ENCODE measurements at places on chromosomes 7 and 10.

- no peak for DNase-seq
These were observed 44.5 kb downstream of the TECTB start for GRCh38 chr10:112327678-112328077.

DNA sequence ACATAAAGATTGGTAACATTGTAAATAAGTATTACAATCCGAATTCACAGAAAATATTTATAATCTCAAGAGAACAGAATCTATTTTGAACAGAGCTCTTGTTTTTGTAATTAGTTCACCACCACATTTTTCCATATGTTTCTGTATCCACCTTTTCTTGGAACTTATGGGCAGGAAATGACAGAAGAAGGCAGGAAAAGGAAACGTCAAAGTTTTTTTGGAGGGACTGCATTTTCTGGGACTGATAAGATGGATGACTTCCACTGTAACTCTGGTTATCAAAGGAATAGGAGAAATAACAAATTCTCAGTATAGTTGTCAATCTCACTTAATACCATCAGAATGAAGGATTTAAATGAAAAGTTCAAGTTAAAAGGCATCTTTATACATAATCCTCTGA, 75.1 kb upstream of the SMNDC1 start:
- DNase-seq = no peak

- DNase-seq = no peak
These were observed 2.6 kb downstream of the GOLGA7B start for GRCh38 chr10:97852277-97852676.

GRCh38 chr7:102913826-102914225, 1.0 kb downstream of the LRRC17 start:
- no peak for DNase-seq

DNA sequence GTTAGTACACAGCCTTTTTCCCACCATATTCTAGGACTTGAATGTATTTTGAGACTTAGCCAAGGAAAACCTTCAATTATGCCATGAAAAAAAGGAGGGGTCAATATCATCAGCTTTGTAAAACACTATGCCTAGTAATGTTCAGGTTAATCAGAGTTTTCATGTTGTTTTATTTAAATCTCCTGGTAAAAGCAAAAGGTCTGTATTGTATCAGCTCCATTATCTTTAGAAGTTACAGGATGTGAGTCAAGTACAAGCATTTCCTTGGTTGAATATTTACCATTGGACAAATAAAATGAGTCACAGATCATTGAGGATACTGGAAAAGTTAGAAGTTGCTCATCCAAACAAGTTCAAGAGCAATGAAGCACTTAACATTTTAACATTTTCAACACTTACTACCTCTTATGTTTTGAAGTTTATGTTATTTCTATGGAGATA, 89.9 kb upstream of the CAPZA2 start:
- DNase-seq = no peak

GRCh38 chr10:25966844-25967243, 32.8 kb downstream of the MYO3A start:
- no peak for DNase-seq

DNA sequence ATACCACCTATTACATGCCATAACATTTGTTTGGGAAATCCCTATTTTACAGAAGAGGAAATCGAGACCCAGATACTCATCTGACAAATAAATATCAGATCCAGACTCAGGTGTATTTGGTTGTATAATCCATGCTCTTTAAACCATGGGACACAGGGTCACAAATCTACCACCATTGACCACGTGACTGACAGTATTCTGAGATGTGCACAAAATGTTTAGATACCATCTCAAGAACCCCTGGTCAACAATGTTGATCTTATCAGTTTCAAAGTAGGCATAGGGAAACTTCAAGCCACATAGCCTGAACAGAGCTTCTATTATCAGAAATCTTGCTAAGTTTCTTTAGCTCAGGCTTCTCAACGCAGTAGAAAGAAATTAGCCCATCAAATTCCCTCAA, 93.6 kb downstream of the ICA1 start:
- DNase-seq = no peak

DNA sequence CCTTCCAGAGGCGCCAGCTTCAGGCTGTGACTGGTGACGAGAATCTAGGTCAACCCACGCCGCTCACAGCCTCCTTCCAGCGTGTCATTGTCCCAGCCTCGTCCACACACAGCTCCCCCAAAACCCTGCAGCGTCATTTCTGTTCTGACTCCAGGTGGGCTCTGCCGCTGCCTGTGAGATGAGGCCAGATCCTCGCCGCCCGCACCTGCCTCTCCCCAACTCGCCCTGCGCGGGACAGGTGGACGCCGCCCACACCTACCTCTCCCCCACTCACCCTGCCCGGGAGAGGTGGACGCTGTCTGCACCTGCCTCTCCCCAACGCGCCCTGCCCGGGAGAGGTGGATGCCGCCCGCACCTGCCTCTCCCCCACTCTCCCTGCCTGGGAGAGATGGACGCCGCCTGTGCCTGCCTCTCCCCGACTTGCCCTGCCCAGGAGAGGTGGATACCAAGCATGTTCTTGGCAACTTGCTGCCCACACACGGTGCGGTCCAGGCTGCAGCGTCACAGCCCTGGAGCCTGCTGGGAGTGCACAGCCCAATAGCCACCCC, 32.0 kb upstream of the CFAP46 start:
- DNase-seq = peak; percentile 53

- DNase-seq = no peak
These were observed 152.1 kb upstream of the RHOBTB1 start for GRCh38 chr10:61096056-61096455.

- DNase-seq = no peak
These were observed 60.8 kb upstream of the KCNMA1 start for GRCh38 chr10:77698267-77698931.

GRCh38 chr10:90075995-90076394, 374.6 kb downstream of the KIF20B start:
- no peak for DNase-seq

DNA sequence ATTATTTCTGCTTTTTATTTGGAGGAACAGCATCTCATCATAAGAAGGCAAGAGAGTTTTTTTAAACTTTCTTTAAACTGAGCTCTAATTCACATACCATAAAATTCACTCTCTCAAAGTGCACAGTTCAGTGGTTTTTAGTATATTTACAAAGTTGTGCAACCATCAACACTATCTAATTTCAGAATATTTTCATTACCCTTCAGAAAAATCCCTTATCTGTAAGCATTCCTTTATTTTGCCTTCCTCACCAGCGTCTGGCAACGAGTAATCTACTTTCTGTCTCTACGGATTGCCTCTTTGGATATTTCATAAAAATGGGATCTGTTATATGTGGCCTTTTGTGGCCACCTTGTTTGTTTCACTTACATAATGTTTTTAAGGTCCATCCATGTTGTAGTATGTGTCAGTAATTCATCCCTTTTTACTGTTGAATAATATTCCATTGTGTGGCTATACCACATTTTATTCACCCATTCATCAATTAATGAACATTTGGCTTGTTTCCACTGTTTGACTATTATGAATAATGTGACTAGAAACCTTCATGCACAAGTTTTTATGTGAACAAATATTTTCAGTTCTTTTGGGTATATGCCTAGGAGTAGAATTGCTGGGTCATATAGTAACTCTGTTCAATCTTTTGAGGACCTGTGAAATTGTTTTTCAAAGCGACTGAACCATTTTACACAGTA, 181.5 kb downstream of the TRIL start:
- DNase-seq = no peak

GRCh38 chr7:107560898-107561516, 2.7 kb downstream of the COG5 start:
- no peak for DNase-seq

DNA sequence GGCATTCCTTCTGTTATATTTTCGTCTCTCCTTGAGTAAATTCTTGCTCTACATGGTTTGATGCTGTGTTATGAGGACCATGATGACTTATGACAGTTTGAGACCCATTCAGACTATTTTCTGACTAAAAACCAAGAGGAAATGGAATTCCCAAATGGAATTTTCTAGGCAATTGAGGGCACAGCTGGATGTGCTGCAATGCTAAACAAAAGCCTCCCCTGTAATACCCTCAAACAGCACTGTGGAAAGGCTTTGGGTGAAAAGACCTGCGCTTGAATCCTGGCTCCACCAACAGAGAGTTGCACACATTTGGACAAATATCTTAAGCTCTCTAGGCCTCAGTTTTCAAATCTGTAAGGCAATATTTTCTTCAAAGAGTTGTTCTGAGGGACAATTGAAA, 129.1 kb downstream of the PRKG1 start:
- DNase-seq = no peak

Data from sigmoid colon (tissue), 7 donors.